ENCODE measurements at places on chromosomes 13 and 19. TPM values are rescaled to one million over a fixed set of nuclear protein-coding genes. Genes with fewer than 3 reads are reported as not detected.

The PPM1N gene
- 10.3 TPM for polyA plus RNA-seq

The ARHGAP33 gene
- polyA plus RNA-seq, result 6.5 TPM

DNA sequence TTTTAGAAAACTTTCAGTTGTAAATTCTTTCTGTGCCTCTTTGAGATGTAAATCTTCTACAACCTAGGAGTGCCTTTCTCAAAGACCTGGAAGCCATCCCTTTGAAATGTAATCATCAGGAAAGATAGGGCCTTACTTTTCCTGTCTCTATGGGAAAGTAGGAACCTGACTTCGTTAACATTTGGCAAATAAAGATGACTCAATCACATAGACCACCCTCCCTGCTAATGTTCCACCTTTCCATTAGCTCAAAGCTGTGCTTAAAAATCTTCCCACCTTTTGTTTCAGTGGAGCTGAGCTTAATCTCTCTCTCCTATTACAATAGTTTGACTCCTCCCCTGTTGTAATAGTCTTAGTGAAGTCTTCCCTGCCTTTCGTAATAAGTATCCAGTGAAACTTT is 247.7 kb downstream of the OLFM4 start:
- no peak for DNase-seq
- no peak overlapping the region for H3K4me3 ChIP-seq
- no peaks in the 10 kb centered on the region for H3K36me3 ChIP-seq
- H3K4me1 ChIP-seq, result no peaks in the 10 kb centered on the region
- no peak overlapping the region for H3K27ac ChIP-seq

DNA sequence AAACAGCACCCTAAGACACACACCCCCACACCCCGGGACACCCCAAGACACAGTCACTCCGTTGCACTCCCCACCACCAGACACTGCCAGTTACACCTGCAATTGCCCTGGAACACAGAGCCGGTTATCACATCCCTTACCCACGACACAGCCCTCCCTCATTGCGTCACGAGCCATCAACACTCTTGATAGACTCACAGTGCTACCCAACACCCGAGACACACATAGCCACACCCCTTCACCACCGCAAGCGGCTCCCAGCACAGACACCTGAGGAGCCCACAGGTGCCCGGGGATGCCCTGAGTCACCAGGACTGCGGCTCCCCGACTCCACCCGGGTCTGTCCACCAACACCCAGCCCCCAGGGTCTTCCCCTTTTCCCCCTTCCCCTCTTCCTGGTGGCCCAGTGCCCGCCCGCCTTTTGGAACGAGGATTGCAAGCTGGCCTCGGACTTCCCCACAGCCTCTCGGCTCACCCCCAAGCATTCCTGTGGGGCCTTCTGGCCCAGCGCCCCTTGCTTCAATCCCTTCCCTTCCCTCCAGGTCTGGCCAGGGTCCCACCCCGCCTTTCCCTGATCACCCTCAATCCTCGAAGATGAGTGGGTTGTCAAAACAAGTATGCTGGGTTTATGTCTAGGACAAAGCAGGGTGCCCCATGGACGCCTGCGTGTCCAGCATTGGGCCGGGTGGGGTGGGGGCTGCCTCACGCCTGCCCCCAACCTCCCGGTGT is 1.7 kb upstream of the PTGER1 start:
- peak overlapping the region; percentile 62 for H3K27ac ChIP-seq
- no peak overlapping the region for H3K4me3 ChIP-seq
- peak; percentile 36 for DNase-seq

- H3K27me3 ChIP-seq, result no peaks in the 10 kb centered on the region
- 0 out of 2 replicates have a peak, but pooled peaks cover 6% of the 10 kb centered on the region for H3K4me1 ChIP-seq
- peak overlapping the region; percentile 100 for H3K4me3 ChIP-seq
- DNase-seq, result no peak
Measured at GRCh38 chr19:2478756-2479555, 3.0 kb downstream of the GADD45B start.
